DMS 273 treated with DMSO at 0.1 percent for 48 hours (cell line): ENCODE measurements at places on chromosomes 2 and 18.

DNA sequence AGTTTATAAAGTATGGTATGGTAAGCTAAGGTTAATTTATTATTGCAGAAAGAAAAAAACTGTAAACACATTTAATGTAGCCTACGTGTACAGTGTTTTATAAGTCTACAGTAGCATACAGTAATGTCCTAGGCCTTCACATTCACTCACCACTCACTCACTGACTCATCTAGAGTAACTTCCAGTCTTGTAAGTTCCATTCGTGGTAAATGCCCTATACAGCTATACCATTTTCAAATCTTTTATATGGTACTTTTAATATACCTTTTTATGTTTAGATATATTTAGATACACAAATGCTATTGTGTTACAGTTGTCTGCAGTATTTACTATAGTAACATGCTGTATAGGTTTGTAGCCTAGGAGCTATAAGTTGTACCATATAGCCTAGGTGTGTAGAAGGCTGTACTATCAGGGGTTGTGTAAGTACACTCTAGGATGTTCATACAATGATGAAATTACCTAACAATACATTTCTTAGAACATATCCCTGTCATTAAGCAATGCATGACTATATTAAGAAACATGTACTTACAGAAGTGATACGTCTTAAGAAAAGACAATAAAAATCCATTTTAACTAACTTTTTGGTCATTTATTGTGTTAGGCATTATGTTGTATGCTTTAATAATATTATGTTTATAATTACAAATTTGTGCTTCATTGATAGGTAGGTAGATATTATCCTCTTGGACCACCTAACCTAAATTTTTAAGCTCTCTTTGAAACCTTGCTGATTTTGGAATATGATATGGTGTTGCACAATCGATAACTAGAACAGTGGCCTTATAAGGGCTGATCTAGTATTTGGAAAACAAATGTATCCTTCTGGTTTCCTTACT lies 51.9 kb downstream of the VRK2 start:
- no peak for DNase-seq

GRCh38 chr18:49819823-49820671 lies 6.7 kb upstream of the ACAA2 start:
- DNase-seq: no peak

DNA sequence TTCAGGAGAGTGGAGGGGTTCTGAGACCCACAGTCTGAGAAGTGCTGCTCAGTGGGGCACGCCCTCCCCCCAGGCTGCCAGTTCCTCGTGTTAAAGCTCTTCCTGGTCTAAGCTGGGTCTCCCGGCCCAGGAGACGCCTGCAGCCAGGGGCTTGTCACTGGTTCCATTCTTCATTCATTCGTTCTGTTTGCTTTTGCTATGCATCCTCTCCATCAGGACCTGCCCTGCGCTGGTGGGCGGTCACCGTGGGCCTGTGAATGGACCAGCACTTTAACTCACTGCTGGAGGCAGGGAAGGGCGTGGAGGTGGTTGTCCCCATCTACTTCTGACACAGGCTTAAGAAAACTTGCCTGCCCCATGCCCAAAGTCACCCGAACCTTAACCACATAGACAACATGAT lies 272.8 kb upstream of the HDAC4 start:
- no peak for DNase-seq

DNA sequence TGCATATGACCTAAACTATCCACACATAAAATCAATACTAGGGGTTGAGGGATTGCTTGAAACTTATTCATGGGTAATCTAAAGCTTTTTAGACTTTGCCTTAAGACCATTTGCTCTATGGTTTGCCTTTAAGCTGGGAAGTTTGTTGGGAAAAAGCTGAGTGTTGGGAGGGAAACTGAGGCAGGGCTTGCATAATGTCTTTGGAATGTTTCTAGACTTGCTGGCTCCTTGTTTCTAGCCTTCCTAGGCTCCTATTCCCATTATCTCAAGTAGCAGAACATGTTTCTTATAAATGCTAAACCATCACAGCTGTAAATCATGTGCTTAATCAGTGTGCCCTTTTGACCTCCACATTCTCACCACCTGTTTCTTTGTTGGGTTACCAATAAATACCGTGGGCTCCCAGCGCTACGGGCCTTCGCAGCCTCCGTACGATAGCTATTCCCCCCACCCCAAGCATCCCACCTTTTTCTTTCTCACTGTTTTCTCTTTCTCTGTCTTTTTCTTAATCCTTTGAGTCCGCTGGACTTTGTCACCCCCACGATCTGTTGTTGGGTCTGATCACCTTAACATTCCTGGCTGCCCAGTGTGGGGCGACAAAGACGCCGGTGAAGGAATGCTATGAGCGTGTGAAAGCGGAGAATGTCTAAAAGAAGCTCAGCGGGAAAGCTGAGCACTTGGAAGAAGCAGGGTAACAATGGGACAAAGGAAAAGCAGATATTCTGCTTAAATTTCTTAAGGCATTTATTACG lies 49.4 kb upstream of the CWC22 start:
- no peak for DNase-seq

- peak; percentile 42 for DNase-seq
Observed at GRCh38 chr2:50143822-50144575, 887.9 kb downstream of the NRXN1 start.

- no peak for DNase-seq
Observed at GRCh38 chr2:71689968-71690834, 236.8 kb downstream of the DYSF start.

- DNase-seq: peak; percentile 59
Observed at GRCh38 chr18:50629148-50629631, 69.3 kb downstream of the MAPK4 start.

- DNase-seq: no peak
Observed at GRCh38 chr2:67797801-67798540, 264.8 kb downstream of the C1D start.

GRCh38 chr2:54336977-54337255 lies 80.9 kb upstream of the TSPYL6 start:
- DNase-seq: no peak

DNA sequence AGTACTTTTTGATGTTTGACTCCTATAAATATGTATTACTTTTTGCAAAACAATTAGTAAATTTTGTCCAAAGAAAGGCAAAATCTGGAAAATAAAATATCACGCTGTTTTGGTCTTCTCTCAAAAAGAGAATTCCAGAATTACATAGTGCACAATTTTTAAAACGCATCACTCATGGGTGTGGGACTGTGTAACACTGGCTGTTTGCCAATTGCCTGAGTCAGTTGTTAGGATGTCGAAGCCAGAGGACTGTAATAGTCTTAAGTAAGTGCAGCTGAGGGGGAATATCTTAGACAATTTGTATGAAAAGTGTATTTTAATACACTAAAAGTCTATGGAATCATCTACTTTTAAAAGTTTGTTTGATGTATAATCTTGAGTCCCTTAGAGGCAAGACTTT lies 24.1 kb upstream of the EPHA4 start:
- DNase-seq: no peak

DNA sequence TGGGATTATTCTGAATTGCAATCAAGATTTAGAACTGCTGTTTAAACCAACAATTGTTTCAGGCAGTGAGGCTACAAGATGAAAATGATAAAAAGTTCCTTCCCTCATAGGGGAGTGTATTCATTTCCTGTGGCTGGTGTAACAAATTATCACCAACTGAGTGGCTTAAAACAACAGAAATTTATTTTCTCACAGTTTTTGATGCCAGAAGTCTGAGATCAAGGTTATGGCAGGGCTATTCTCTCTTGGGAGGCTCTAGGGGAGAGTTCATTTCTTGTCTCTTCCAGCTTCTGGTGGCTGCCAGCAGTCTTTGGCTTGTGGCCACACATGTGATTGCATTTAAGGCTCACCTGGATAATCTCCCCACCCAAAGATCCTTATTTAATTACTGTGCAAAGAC lies 290.5 kb upstream of the ZSWIM2 start:
- DNase-seq: no peak

- DNase-seq: peak; percentile 82
Observed at GRCh38 chr2:202033317-202034248, at the start of gene FZD7. Gene FZD7 (plus strand): TSS chr2:202033855. CDS start chr2:202034648, 793 bp downstream.

DNA sequence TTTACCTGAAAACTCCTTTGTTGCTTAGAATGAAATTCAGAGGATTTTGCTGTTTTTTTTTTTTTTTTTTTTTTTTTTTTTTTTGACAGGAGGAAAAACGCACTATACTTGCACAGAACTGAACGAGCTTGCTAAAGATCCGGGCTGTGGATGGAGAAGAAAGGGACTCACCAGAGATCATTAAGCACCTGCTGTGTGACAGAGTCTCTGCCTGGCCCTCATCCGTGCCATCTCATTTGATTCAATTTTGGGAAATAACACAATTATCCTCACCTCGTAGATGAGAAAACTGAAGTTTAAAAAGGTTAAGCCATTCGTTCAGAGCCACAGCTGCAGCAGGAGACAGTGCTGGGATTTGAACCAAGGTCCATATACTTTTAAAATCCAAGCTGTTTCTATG lies 775.4 kb upstream of the ID2 start:
- no peak for DNase-seq
